Activated CD4-positive, alpha-beta memory T cell treated with anti-CD3 and anti-CD28 coated beads, Interleukin-2, amount 10 ng/mL, durations not matched to agents 7 days and 5 days (primary cell): ENCODE measurements at places on chromosomes 12 and 14.
A peak's percentile ranks its signal among the peaks of the same experiment; 100 is the strongest.

DNA sequence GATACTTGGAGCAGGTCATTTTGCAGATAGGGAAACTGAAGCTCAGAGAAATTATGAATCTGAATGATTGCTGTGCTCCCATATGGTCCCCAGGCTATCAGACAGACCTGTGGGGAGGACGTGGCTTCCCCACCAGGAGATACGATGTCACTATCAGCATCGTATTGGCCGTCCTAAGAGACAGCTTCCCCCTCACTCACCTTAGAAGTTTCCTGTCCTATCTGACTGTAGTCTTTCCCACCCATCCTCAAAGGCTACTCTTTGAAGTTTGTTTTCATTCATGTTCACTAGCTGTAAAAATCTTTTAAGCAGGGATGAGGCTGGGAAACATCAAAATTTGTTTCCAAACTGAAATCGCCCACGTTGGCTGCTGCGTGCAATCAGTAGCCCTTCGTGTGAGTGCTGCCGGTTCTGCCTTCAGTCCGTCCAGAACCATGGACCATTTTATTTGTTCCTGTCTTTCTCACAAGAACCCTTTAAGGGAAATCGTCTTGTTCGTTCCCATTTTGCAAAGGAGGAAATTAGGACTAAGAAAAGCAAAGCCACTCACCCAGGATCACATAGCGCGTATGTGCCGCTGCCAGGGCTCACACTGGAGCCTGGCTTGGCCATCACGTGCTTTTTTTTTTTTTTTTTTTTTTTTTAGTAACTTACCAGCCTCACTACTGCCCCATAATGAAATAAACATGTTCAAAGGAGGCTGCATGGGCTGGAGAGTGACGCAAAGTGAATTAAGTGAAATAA lies 1.0 kb upstream of the KDM2B start:
- DNase-seq = no peak
- peak overlapping the region; percentile 83 for H3K27ac ChIP-seq
- no peaks in the 10 kb centered on the region for H3K27me3 ChIP-seq
- H3K36me3 ChIP-seq = peaks cover 7% of the 10 kb centered on the region
- peak overlapping the region; percentile 97 for H3K4me3 ChIP-seq

GRCh38 chr12:93591137-93591868 lies 18.8 kb downstream of the SOCS2 start:
- peaks cover 51% of the 10 kb centered on the region for H3K4me1 ChIP-seq
- H3K36me3 ChIP-seq = no peaks in the 10 kb centered on the region
- peak overlapping the region; percentile 87 for H3K4me3 ChIP-seq
- H3K27me3 ChIP-seq = peaks cover 32% of the 10 kb centered on the region

DNA sequence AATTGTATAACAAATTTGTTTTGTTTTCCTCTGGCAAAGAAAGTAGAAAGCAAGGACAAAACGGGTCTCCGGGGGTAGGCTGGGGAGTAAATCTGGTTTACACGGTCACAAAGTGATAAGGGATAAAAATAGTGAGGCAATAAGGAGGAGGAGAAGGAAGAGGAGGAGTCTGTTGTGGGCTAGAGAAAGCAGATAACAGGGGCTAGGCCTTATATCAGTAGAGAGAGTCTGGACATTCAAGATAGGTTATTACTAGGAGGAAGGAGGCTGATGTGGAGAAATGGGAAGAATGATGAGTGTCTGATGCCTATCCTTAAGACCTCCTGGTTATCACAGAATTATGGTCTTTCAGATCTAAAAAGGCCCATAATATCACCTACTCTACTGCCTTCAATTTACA lies 83.2 kb upstream of the SSTR1 start:
- H3K27me3 ChIP-seq = no peaks in the 10 kb centered on the region
- no peaks in the 10 kb centered on the region for H3K36me3 ChIP-seq
- DNase-seq = no peak
- no peak overlapping the region for H3K4me3 ChIP-seq
- peaks cover 4% of the 10 kb centered on the region for H3K4me1 ChIP-seq

- H3K4me1 ChIP-seq = peaks cover 10% of the 10 kb centered on the region
- no peaks in the 10 kb centered on the region for H3K27me3 ChIP-seq
- DNase-seq = no peak
- H3K36me3 ChIP-seq = peaks cover 5% of the 10 kb centered on the region
- H3K4me3 ChIP-seq = no peak overlapping the region
These were observed 250.5 kb downstream of the MED13L start for GRCh38 chr12:116026768-116027550.
